ENCODE measurements at places on chromosomes 2 and 18. TPM values are rescaled to one million over a fixed set of nuclear protein-coding genes. Genes with fewer than 3 reads are reported as not detected.

- no peak for DNase-seq
These were observed 162.0 kb upstream of the SOX11 start for GRCh38 chr2:5530011-5530696.

GRCh38 chr2:160328811-160329527 lies 128.9 kb upstream of the ITGB6 start:
- no peak for DNase-seq

DNA sequence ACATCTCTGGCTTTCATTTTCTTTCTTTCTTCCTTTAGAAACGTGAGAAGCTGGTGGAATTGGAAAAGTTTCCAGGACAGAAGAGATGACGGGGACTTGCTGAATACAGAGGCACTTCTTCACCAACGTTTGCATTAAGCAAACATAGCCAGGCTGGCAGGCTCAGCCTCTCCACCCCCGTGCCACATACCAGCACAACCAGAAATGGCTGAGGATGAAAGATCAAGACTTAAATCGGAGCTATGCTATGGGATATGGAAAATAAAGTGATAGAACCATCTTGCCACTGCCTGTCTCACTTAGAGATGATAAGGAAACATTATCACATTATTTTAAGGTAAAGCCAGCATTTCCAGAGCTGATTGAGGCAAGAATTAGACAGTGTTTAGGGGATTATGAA lies 483.3 kb downstream of the BCL11A start:
- no peak for DNase-seq

DNA sequence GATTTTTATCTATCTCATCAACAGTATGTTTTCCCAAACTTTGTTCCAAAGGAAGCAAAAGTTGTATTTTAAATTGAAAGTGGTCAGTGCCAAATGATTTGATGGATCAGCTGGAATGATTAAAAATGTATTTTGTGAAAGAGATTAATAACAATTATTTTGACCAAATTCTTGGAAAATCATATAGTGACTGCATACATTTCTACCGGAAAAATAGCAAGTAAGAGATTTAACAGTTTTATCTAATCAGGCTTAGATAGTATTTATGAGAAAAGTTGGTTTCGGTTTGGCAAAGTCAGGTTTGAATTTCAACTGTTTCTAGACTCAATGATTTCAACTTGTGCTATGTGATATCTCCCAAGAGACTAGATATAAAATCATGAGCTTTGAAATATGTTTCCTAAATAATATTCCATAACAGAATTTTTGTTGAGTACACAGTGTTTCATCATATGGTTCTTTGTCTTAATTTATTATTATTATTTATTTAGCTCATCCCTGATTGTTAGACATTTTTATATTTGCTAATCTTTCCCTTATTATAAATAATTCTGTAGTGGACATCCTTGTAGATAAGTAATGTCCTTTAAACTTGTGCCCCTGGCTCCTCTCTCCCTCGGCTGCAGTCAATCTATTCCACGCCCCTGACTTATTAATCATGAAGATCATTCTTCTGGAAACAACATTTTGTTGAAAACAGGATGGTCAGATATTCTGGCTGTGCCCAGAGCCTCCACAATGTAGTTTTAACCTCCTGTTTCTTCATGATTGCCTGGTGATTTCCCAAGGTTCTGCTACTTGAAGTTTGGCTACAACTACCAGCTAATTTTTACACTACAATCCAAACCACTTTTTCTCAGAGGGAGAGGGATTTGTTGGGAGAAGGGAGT lies 520.7 kb upstream of the TCF4 start:
- peak; percentile 56 for DNase-seq

GRCh38 chr2:43075054-43075593 lies 151.3 kb downstream of the ZFP36L2 start:
- DNase-seq, result peak; percentile 97

DNA sequence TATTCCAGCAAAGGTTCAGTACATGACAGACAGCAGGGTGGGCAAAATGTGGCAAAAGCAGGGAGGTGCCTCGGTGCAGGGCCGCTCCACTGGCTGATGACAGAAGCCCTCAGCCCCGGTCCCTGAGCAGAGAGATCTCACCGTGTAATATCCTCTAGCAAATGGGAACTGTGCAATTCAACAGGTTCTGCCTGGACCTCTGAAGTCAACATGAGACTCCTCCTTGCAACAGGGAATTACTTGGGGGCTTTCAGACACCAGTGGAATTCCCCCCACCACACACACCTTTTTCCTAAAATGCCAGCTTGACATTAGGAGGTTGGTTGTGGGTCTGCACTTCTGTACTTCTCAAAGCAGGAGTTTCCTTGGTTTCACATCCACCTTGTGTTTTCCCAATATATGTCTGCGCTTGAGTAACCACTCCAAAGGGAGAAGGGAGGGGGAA lies 50.8 kb downstream of the SPRED2 start:
- no peak for DNase-seq

DNA sequence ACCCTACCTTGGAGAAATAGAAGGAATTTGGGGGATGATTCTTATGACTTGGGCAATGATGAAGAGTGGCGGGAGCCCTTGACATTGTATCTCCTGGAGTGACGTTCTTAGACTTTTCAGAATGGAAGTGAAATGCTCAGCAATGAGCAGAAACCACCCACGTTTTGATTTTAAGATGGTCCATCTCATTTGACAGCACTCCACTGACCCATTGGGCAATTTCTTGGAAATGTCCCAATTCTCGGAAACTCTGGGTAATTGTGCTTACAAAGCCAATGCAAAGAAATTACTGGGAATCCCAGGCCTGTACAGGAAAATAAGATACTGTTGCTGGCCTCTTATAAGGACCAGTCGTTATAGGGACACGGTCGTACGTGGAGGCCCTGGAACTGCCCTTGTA lies 170.0 kb upstream of the COPS8 start:
- DNase-seq, result no peak

- no peak for DNase-seq
These were observed 25.7 kb downstream of the CYP27C1 start for GRCh38 chr2:127194447-127194846.

GALNT5 gene
- not detected for polyA plus RNA-seq
